ENCODE measurements at places on chromosomes 2 and 18.

GRCh38 chr18:59300676-59301285 is 17.7 kb downstream of the CPLX4 start:
- DNase-seq = no peak

GRCh38 chr2:12761104-12761503 is 44.4 kb downstream of the TRIB2 start:
- DNase-seq = no peak

GRCh38 chr2:143545949-143546255 is 416.7 kb downstream of the ARHGAP15 start:
- no peak for DNase-seq

- no peak for DNase-seq
These were observed 402.0 kb upstream of the UBE2E3 start for GRCh38 chr2:180578441-180578840.

DNA sequence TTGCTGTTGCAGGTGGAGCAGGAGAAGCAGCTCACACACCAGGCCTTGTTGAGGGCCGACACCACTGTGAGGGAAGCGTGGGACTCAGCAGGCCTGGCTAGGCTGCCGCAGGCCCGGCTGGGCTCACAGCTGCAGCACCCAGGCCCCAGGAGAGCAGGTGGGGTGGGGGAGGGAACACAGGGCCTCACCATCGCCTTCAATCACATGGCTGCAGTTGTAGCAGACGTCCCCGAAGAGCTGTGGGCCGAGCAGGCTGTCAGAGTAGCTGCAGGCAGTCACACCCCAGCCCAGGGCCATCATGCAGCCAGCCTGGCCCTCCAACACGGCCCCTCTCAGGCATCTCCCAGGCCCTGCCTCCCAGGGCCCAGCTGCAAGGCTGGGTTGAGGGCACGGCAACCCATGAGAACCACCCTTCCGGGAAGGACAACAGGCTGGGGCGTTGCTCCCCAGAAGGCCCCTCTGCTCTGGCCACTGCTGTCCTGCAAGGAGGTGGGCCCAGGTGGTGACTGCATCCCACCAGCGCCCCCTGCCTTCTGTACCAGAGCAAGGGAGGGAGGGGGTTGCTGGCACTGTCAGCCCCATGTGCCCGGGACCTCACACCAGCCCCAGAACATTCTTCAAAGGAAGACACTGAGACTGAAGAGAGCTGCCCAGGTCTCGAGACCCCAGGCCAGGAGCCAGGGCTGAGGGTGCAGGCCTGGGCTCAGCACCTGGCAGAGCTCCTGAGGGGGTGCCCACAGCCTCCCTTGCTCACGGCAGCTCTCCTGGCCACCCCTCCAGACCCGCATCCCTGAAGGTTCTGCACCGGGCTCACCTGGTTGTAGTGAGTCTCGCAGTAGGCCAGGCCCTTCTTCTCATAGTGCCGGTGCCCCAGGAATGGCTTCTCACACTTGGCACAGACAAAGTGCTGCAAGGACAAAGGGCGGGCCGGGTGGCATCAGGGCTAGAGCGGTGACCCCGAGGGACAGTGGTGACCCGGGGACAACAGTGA is 5.6 kb upstream of the GPR17 start:
- DNase-seq = peak; percentile 92

GRCh38 chr2:180980943-180981911 is 822 bp downstream of the UBE2E3 start:
- peak; percentile 53 for DNase-seq

DNA sequence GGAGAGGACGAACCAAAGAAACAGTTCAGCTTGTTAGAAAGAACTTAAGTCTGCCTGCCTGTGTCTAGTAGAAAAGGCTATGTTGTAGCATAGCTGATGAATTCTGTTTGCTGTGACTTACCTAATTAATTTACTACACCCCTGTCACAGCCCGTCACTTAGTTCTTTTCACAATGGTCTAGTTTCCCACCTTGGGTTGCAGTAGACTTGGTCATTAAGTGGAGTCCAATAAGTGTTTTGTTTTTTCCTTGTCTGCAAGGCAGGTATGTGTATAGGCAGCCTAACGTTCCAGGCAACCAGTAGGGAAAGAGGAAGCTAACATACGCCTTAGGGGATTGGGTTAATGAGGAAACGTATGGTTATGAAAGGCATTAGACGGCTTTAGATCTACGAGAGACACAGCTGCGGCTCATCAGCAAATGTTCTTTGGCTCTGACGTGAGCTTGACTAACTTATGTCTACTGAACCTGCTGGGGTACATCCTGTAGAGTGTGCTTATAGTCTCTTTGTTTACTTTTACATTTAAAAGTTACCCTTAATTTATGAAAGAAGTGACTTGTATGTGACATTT is 180.1 kb downstream of the PRPF40A start:
- DNase-seq = no peak

DNA sequence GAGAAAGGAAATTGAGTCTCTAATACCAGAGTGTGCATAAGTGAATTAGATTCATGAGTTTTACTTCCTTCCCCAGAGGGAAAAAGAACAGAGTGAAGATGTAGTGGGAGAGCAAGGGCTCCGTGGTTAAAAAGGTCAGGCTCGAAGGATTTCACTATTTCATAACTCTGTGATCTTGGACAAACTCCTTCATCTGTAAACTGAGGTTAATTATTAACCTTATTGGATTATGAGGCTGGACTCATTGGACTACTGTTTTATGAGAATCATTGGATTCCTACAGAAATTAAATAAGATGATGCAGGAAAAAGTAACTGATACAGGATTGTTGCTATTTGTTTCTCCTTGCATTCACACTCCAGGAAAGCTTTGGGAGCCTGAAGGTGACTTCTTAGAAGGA is 45.0 kb downstream of the SRD5A2 start:
- no peak for DNase-seq

DNA sequence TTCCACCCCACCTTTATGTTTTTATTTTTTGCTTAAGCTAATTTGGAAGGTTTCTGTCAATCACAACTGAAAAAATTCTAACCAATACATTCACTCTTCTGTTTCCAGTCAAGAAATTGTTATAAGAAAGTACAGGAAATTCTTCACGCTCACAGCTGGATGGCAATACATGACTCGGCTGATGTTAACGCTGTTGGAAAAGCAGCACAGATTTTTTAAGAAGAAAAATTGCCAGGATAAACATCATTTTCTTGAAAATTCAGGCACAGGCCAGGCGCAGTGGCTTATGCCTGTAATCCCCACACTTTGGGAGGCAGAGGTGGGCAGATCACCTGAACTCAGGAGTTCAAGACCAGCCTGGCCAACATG is 46.1 kb downstream of the STPG4 start:
- DNase-seq = no peak

DNA sequence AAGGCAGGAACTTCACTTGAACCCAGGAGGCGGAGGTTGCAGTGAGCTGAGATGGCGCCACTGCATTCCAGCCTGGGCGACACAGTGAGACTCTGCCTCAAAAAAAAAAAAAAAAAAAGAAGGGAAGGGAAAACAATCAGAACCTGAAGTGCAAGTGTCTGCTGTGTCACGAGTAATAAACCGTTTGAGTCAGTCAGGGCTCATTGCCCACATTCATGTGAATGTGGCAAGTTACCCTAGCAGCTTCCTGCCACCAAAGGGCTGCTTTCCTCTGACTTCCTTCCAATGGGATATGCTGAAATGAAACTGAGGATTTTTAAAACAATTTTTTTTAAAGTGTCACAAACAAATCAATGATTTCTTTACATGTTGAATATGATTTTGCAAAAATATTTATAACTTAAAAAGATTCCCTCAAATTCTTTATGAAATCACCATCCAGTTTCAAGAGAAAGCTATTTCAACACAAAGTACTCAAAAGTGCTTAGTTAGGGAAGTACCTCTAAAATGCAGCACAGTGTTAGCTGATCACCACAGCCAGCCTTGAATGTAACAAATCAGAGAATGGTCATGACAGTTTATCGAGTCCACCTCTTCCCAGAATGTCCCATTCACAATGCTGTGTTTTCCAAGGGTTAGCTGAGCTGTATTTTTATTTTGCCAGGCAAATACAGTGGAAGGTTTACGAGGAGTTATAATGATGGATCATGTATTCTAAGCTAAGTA is 36.4 kb downstream of the WDSUB1 start:
- DNase-seq = peak; percentile 52

DNA sequence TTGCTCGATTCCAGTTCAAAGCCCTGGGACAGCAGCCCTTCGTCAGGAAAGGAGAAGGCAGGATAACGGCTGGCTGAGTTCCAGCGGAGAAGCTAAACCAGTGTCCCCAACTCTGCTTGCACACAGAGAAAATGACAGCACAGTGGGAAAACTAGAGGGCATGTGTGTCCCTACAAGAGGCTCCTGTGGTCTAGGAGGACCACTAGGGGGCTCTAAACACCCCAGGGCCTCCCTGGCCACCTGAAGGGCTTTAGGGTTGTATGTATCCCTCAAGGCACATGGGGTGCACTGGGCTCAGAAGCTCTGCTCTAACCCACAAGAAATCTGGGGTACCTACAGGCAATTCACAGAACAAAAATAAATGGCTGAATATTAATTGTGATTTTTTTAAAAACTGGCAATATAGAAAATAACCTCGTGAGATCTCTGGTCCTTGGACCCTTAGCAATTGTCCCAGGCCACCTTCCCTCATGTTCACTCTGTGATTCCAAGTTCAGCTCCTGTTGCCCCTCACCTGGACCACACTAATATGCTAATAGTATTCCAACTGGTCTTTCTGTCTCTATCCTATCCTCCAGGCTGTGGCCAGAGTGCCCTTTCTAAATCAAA is 17.5 kb downstream of the STAT1 start:
- peak; percentile 68 for DNase-seq

- DNase-seq = no peak
These were observed 29.5 kb upstream of the ITGB6 start for GRCh38 chr2:160229591-160229990.

DNA sequence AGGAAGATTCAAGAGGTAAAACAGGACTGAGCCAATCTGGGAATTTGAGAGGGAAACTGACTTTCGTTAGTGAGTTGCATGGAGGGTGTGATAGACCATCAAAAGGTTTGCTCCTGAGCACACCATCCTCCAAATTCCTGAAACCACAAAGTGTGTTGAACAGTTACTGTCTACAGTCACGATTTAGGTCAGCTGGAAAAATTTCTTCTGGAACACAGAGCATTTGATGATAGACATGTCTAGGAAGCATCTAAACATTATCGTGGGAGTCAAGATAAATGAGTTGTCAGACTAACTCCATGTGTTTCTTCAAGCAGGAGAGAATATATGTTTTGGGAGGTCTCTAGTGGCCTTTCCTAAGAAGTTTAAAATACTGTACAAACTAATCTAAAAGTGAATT is 449.4 kb upstream of the SLC14A2 start:
- DNase-seq = no peak

GRCh38 chr2:162233197-162233596 is 10.0 kb downstream of the FAP start:
- DNase-seq = no peak

- no peak for DNase-seq
These were observed 2.3 kb downstream of the TM4SF20 start for GRCh38 chr2:227376656-227377396.

GRCh38 chr2:122307763-122308162 is 552.3 kb downstream of the TSN start:
- DNase-seq = no peak

GRCh38 chr2:123359636-123360035 is 665.5 kb upstream of the CNTNAP5 start:
- no peak for DNase-seq

DNA sequence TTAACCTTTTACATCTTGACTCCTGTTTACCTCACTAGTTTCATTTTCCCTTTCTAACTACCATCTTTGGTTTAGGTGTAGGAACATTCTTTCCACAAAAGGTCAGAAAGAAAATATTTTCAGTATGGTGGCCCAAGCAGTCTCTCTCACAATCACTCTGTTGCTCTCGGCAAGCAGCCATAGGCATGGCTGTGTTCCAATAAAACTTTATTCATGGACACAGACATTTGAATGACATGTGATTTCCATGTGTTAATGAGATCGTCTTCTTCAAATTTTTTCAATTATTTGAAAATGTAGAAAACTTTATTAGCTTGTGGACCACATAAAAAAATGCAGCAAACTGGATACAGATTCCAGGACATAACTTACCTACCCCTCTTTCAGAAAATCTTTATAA is 109.7 kb upstream of the CNTNAP5 start:
- DNase-seq = no peak

- DNase-seq = no peak
These were observed 262.0 kb downstream of the CAMKMT start for GRCh38 chr2:44623622-44624351.

- no peak for DNase-seq
These were observed 60.3 kb upstream of the SP3 start for GRCh38 chr2:174025271-174026121.

GRCh38 chr2:27225526-27225925 is 8.4 kb downstream of the CAD start:
- no peak for DNase-seq

DNA sequence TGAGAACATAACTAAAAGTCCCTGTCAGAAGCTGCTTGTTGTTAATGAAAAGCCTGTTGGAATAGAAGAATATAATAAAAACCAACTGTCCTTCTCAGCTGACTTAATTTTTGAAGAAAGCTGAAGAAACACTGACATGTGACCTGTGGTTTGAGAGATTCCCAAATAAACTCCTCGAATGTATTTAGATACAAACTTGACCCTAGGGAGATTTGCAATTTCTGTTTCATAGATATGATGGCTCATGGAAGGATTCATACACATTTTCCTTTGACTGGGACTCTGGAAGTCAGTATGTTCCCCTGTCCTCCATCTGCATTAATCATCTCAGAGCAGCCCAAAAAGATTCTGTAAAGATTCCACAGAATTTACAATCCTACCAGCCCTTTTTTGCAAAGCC is 195.1 kb downstream of the TMEM247 start:
- DNase-seq = no peak

DNA sequence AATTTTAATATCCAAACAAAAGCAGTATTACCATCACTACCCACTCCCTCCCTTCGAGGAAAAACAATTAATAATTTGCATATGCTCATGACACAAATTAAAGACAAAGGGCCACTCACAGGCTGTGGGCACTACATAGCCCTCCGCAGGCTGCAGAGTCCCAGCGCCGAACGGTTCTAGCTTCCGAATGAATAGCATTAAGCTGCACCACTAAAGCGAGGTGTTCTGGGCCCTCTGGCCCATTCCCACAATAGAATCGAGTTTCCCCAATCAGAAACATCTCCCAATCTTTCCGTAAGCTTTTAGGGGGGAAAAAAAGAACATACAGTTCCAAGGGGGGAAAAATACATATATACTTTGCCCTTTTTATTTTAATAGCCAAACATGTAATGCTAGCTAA is 14.5 kb upstream of the SIX3 start:
- DNase-seq = no peak

GRCh38 chr18:36559149-36559857 is 261.8 kb downstream of the FHOD3 start:
- no peak for DNase-seq

Measured in NAMALWA (cell line).